Left ventricle myocardium inferior (tissue), 1 donor: ENCODE measurements at places on chromosomes 5 and 9.

DNA sequence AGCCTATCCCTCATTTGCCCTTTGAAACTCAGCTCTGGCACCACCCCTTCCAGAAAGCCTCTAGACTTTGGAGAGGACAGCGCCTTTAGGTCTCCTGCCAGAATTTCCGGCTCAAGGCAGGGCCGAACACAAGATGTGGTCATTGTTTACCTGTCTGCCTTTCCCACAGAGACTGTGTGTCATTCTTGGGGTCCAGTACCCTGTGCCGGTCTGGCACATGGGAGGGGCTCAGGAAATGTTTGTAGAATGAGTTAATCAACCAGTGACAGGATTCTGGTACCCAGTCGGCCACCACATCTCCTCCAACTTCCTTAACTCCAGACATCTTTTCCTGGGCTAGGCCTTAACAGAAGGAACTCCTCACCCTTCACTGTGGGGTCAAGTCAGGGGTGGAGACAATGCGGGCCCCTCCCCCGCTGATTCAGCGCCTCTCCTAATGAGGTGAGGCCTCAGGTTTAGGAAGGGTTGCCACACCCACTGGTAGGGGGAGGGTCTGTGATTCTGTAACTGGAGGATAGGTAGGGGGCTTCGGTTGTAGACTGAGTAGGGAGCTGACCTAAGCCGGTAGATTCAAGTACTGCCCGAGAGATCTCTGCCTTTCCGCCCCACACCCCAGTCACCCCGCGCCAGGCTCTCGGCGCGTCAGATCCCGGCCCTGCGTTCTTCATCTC lies 29.3 kb downstream of the PCDH1 start:
- peak; percentile 60 for DNase-seq

DNA sequence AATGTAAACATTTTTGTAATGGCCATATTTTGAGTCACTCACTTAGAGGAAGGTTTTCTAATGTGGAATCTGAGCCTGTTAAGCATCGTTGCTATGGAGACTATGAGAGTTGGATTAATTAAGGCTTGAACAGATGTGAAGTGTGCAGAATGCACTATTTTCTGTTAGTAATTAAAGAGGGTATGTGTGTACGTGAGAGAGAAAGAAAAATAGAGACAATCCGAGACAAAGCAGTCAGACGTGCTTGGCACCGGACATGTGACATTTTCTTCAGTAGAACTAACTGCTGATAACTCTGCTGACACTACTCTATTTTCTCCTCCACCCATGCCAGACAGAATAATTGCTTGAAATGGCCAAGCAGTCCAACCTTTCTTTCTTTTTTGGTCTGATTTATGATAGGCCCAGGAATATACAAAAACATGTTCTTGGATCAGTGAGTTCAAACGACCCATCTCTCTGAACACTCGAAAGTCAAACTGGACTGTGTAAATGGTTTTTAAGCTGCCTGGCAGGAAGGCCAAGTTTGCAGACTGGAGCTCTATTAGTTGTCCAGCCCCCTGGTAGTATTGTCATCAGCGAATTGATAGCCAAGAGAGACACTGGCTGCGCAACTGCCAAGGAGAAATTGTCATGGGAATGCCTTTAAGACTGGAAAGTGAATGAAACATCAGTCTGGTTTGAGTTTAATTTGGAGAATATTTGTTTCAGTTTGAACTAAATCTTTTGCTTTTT lies 322.1 kb downstream of the ARHGEF28 start:
- DNase-seq: no peak

DNA sequence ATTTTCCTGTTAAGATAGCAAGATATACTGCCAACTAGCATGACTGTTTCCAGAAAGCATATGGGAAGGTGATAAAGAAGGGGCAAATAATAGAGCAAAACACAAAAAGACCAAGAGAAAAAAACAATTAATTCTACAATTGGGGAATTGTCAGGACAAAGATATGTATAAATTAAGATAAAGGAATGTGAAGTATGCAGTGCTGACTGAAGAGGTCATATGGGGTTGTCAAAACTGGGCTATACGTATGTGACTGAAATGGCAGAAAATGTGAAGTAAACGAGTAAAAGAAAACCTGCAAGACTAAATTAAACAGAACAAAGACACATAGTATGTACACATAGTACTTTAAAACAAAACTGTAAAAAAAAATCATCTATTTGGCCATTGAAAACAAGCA lies 222.3 kb downstream of the ARL15 start:
- no peak for DNase-seq

DNA sequence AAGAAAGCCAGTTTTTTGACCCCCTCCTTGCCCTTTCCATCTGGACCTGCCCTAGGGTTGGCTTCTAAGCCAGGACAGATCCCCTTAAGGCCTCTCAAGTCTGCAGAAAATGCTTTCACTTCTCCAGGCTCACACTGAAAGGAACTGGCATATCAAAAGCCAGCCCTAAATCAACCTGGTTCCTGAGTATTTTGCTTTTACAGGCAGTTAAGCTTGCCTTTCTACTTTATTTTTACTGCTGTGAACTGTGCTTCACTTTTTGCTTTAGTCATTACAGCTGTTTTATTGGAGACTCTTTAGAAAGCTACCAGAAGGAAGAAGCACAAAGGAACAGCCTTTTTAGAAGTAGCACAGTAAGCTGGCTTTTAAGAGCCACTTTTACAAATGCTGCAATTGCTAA lies 5.0 kb downstream of the TARS1 start:
- no peak for DNase-seq

DNA sequence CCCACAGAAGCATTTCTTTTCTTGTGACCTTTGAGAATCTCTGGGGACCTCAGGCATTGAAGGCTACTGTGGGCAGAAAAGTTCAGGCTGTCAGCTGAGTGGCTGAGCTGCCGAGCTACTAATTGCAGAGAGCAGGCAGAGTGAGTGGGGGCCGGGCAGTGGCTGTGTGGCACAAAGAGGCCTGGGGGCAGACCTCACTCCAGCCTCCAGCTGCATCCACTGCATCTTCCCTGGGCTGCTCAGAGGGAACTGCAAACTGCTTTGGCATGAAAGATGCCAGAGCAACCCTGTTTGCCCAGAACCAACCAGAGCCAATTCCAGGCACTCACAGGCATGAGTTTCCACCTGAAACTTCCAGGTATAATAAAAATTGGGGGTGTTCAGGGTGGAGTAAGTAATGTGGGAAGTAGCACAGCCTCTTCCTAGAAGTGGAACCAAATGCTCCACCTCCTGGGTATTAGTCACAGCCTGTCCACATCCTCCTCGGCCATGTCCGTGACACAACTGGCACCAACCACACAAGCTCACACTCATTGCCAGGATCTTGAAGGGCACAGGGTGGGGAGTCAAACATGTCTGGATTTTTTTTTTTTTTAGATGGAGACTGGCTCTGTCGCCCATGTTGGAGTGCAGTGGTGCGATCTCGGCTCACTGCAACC lies 548.9 kb downstream of the BNC2 start:
- no peak for DNase-seq

GRCh38 chr5:134111741-134112647 lies 2.5 kb upstream of the TCF7 start:
- no peak for DNase-seq

GRCh38 chr9:135928074-135928730 lies 20.9 kb upstream of the CAMSAP1 start:
- DNase-seq: no peak

GRCh38 chr9:109599711-109600110 lies 101.6 kb upstream of the PTPN3 start:
- DNase-seq: no peak

- peak; percentile 20 for DNase-seq
Observed at GRCh38 chr9:12774861-12775678, at the start of gene LURAP1L. Gene LURAP1L, plus strand, starts transcription at chr9:12775020. Its CDS starts 696 bp downstream, at chr9:12775716.

GRCh38 chr9:135359764-135360163 lies 119.8 kb upstream of the PPP1R26 start:
- no peak for DNase-seq
